ENCODE measurements at places on chromosomes 13 and 19.
A peak's percentile ranks its signal among the peaks of the same experiment; 100 is the strongest.

DNA sequence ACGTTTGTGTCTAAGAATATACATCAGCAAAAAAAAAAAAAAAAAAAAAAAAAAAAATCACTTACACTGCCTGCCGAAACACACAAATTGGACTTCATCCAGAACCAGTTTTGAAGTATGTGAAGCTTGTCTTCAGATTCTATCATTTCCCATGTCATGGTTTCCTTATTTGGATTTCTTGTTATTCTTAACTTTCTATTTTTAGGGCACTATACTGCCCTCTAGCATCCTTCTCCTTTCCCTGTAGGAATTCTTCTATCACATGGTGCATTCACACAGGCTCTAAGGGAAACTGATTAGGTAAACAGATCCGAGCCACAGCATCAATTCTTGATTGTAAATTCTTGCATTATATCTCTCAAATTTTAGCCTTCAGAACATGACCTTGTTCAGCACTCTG, 1507.5 kb downstream of the OLFM4 start:
- no peak for DNase-seq

- DNase-seq: no peak
Measured at GRCh38 chr13:77360032-77360685, 33.3 kb upstream of the MYCBP2 start.

DNA sequence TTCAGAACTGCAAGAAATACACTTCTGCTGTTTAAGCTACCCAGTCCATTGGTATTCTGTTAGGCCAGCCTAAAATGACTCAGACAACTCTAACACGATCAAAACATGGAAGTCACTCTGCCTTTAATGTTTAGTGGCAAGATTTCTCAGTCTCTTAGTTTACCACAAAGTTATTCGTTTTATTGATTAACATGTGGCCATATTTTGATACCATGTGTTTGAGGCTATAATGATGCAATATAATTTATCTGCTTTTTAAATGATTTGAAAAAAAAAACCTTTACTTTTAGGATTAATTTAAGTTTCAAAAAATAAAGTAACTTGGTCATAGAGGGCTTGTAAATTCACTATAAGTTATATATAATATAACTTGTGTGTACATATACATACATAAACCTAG, 223.4 kb downstream of the SPRY2 start:
- DNase-seq: no peak

DNA sequence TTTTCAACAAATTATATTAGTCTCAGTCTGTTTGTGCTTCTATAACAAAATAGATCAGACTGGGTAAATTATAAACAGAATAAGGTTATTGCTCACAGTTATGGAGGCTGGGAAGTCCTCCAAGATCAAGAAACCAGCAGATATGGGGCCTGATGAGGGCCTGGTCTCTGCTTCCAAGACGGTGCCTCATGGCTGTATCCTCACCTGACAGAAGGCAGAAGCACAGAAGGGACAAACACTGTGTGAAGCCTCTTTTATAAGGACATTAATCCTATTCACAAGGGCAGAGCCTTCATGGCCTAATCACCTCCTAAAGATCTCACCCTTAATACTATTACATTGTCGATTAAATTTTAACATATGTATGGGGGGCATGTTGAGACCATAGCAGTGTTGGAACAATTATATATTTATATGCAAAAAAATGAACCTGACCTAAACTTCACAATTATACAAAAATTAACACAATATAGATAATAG, 12.7 kb downstream of the F10 start:
- no peak for DNase-seq

GRCh38 chr13:101155920-101156319, 260.4 kb downstream of the NALCN start:
- DNase-seq: no peak

- DNase-seq: no peak
Measured at GRCh38 chr13:31045286-31046081, 113.0 kb downstream of the TEX26 start.

DNA sequence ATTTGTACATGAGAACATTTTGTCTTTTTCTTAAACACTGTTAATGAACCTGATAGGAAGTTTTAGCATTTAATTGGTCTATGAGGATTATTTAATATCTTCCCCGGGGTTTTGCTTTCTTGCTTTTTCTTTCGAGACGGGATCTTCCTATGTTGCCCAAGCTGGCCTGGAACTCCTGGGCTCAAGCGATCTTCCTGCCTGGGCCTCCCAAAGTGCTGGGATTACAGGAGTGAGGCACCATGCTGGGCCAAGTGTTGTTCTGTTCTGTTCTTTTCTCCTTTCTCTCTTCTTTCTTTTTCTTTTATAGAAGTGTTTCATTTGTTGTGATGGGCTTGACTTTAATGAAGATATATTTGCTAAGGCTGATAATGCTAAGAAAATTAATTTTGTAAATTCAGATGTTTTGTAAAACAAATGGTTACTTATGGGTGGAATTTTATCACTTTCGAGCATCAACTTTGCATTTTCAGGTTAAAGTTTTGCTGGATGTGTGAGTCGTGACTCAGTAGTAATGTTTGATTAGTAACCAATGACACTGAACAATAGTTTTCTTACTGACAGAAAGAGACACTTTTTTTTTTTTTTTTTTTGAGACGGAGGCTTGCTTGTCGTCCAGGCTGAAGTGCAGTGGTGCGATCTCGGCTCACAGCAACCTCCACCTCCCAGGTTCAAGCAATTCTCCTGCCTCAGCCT, 2.2 kb downstream of the PAN3 start:
- DNase-seq: no peak

- no peak for DNase-seq
Measured at GRCh38 chr13:30125422-30126073, 181.8 kb downstream of the KATNAL1 start.

DNA sequence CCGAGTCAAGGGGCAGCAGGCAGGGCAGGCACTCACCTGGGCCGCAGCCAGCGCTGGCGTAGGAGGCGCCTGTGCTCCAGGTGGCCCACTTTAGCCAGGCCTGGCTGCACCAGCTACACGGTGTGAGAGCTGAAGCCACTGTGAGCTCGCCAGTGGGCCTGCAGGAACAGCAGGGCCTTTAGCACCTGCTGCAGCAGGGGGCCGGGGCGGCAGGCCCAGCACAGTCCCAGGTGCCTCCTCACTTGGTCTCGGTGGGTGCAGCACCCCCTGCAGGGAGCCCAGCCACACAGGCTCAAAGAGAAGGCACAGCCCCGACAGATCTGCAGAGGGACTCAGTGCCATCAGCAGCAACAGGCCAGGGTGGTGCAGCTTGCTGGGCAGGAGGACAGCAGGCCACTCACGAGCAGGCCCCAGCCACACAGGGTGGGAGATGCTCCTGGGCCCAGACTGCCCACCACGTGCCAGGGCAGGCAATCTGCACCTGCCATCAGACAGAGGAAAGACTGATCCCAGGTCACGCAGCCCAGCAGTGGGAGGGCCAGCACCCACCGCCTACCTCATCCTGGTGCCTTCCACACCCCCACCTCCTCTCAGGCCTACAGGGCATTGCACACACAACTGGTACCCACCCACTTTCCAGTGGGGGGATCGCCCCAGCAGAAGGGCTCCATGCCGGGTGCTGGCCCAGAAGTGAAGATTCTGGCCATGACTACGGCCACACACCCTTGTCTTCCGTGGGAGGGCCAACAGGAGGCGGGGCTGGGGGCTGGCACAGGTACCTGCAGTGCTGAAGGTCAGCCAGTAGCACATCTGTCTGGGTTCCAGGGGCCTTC, 15.8 kb downstream of the ARHGAP33 start:
- no peak for DNase-seq

GRCh38 chr13:30145709-30146367, 161.5 kb downstream of the KATNAL1 start:
- no peak for DNase-seq

- DNase-seq: peak; percentile 16
Measured at GRCh38 chr19:13597640-13598039, 91.4 kb upstream of the CACNA1A start.

GRCh38 chr19:47430041-47430802, 10.9 kb upstream of the MEIS3 start:
- no peak for DNase-seq

DNA sequence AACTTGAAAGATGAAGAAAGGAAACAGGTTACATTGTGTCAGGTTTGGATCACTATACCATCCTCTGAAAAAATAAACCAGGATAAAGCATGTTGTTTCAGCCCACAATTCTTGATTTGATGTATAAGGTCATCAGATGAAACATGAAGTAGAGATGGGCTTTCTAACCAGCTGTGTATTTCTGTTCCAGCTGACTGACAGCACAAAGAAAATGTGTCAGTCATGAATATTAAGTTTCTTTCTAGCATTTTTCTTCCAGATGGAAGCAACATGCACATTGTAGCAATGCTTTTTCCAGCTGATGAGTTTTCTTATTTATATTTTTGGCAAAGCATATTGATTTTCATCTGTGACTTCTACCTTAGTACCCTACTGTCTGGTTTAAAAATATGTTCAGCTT, 199.6 kb downstream of the OXGR1 start:
- no peak for DNase-seq

DNA sequence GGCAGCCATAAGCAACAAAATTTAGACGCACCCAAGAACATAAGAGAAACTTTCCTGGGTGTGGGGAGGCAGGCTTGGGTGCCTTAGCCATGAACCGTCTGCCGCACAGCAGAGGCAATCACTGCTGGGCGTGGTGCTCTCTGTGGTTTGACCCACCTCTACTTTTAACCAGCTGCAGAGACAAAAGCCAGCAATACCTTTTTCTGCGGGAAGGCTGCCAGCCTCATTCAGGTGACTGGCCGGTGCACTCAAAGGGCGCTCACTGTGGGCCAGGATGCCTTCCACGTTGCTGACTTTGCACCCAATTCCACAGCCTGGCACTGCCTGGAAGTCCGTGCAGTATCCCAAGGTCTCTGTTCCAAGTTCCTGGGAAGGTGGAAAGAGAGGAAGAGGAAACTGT, 69.1 kb downstream of the ATP7B start:
- no peak for DNase-seq

GRCh38 chr13:31435536-31435935, 235.8 kb downstream of the B3GLCT start:
- DNase-seq: no peak

- no peak for DNase-seq
Measured at GRCh38 chr19:401866-402511, 7.0 kb downstream of the C2CD4C start.

DNA sequence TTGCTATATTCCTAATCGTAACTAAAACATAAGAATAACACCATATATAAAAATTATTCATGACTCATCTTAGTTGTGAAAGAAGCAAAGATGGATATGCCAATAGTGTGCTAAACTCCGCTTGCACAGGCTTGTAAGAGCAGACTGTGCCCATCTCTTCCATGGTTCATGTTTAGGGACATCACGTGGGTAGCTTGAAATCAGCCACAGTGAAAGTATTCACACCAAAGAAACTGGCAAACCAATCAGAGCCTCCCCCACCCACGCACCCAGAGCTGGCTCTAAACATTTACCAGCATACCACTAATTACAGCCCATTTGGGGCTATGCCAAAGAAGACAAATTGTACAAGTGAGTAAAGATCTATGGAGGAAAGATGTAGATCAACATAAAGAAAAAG, 147.5 kb downstream of the DIAPH3 start:
- no peak for DNase-seq

DNA sequence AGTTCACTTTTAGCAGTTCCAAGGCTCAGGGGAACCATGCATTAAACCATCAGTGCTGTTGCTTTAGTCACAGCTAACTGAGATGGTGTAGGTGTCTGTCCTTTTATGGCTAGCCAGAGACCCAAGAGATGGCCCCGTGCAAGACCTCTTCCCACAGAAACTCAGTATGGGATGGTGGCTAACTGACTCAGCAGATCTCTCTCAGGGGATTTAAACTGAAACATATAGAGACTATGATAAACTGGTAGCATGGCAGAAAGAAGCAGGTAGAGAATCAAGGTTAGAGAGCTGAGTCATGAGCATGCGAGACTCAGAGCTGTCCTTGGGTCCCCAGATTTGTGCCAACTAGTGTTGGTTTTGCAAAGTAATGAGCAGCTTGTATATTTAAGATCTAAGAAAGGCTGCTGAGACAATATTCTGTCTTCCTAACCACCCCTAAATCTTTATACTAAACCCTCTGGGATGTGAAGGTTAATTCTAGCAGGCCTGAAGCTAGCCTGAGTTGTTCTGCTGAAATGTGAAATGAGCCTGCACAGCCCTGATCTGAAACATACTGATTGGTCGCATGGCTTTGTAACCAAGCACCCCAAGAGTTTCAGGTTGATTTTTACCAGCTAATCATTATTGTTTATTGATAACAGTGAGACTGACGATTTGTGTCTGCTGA, 6.5 kb upstream of the SCEL start:
- DNase-seq: no peak

DNA sequence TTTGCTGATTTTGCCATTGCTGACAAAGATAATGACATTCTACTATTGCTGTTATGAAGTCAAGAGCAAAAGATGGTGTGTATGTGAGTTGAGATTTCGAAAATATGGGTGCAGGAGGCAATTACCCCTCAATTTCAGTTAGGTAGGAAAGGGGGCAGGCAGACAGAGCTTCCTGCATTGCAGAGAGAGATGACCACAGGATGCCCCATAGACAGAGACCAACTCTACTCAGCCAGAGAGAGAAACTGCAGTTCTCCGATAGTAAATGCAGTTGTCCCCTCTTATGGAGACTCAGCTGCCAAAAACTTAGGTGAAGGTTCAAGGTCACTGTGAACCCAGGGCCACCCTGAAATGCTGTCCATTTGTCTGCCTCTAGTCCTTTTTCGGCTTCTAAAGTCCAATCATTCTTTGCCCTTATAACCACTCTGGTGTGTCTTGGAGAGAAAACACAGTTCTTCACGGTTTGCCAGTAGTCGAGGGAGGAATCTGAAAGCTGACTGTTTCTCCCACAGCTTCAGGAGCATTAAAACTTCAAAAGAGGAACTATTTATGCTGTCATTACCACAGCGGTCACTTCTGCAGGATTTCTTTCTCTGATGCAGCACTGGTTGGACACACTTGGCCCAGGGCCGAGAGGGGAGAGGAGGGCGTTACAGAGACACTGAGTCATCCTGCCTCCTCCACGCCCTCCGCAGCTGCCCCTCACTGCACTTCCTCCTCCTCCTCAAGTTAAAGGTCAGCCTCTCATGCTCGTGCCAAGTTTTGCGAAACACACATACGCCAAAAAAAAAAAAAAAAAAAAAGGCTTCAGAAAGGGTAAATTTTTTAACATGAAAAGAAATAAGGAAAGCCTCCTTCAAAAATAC, 264.3 kb downstream of the FOXO1 start:
- DNase-seq: no peak

DNA sequence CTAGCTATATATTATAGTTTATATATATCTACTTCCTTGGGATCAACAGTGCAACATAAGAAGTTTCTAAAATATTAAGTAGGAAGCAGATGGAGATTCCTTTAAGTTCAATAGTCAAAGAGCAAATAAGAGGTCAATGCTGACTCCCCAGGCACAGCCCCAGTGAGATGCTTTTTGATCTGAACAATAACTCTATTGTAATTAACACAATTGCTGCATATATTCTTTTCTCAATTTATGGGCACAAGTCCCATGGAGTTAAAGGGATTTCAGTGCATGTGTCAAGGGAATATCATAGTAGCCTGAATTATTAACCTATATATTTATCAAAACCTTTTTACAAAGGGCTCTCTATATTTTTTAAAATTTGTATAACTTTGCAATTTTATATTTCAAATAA, 180.8 kb downstream of the SPRY2 start:
- no peak for DNase-seq

- no peak for DNase-seq
Measured at GRCh38 chr13:47598340-47598911, 402.6 kb downstream of the SUCLA2 start.

All from NCI-H1048 (cell line).